Fibroblast of lung (primary cell): ENCODE measurements at places on chromosomes 4 and X. TPM values are rescaled to one million over a fixed set of nuclear protein-coding genes. Genes with fewer than 3 reads are reported as not detected.

RNF128 gene
- total RNA-seq, result 2.3 and 8.1 TPM in 2 replicates

ZNF157 gene
- 0.17 and 0.26 TPM in 2 replicates for total RNA-seq

FGF13 gene
- total RNA-seq, result 4.6 and 9.6 TPM in 2 replicates

PF4V1 gene
- not detected in 2 replicates for total RNA-seq

SPATA18 gene
- 17.7 and 20.5 TPM in 2 replicates for total RNA-seq
